Posterior cingulate gyrus (tissue), 11 donors: ENCODE measurements at places on chromosomes 7 and 10.

GRCh38 chr7:142301923-142302550, 44.2 kb upstream of the PRSS58 start:
- no peak for DNase-seq

DNA sequence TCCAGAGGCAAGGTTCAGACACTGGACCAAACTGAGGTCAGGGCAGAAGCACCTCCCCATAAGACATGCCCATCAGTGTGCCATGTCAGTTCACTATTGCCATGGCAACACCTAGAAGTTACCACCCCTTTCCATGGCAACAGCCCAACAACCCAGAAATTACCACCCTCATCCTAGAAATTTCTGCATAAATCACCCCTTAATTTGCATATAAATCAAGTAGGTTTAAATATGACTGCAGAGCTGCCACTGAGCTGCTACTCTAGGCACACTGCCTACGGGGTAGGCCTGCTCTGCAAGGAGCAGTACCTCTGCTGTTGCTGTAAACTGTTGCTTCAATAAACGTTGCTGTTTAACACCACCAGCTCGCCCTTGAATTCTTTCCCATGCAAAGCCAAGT, 12.7 kb downstream of the STEAP2 start:
- no peak for DNase-seq

DNA sequence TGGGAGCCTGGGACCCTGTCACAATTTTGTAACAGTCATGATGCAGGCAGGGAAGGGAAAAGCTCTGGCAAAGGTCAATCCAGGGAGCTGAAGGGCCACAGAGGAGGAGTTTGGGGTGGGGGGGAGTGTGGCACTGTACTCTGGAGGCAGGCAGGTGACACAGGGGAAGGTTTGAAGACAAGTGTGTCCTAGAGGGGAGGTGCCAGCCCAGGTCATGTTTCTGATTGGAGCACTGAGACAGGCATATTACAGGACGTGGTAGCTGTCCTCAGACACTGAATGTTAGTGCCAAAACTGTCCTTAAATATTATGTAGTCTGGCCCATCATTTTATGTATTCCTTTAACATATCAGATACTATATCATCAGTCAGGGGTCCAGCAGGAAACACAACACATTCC, 75.6 kb upstream of the LRRC4 start:
- no peak for DNase-seq

DNA sequence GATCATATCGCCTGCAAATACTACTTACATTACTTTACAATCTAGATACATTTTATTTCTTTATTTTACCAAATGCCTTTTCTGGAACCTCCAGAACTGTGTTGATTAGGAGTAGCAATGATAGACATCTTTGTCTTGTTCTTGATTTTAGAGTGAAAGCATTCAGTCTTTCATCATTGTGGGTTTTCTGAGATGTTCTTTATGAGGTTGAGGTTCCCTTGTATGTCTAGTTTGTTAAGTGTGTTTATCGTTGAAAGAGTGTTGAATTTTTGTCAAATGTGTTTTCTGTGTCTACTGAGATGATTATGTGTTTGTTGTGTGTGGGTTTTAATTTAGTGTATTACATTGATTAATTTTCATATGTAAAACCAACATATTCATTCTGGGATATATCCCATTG, 17.1 kb downstream of the SEPTIN7 start:
- DNase-seq: no peak

DNA sequence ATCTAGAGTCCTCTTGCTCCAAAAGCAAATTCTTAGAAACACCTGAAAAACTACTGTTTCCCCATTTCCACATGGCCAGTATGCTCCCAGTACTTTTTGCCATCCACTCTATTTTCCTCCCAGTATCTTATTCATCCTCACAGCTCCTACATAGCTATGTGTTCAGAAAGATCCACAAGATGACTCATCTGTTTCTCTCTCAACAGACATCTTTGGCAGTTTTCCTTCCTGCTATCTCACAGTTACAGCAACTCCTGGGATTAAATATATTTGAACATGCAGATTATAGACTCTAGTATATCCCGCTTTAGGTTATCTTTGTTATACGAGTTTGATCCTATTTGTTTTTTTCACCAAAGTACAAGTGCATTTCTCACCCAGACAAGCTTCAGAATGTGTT, 675.6 kb upstream of the POT1 start:
- DNase-seq: no peak

DNA sequence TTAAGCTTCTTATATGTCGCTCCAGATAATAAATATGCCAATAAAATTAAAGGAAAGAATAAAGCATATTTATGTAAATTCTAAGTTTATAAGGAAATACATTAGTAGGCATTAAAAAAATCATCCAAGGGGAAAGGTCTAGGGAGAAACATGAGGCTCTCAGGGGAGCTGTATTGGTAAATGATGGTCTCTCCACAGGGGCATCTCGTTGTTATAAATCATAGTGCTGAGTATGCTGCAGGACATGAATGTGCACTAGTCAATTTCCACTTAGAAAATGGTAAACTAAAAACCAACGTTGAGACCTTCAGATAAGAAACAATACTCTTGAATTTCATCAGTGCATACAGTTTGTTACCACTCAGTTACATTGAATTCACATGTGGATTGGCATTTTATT, 194.0 kb upstream of the AHR start:
- DNase-seq: no peak

DNA sequence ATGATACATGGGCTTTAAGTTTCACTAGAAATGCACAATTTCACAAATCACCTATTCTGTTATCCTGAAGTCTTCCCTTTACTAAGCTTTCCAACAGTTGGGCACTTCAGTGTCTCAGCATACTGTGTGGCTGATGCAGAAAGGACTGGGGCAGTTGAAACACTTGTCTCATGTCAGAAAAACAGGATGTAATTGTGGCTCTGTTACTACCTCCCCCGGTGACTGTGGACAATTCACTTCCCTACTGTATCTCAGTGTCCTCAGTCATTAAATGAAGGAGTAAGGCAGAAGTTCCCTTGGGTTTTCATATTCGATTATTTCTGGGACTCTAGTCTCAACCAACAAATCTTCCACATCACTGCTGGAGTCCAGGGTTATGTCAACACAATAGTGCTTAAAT, 17.9 kb downstream of the ANKRD22 start:
- DNase-seq: no peak

DNA sequence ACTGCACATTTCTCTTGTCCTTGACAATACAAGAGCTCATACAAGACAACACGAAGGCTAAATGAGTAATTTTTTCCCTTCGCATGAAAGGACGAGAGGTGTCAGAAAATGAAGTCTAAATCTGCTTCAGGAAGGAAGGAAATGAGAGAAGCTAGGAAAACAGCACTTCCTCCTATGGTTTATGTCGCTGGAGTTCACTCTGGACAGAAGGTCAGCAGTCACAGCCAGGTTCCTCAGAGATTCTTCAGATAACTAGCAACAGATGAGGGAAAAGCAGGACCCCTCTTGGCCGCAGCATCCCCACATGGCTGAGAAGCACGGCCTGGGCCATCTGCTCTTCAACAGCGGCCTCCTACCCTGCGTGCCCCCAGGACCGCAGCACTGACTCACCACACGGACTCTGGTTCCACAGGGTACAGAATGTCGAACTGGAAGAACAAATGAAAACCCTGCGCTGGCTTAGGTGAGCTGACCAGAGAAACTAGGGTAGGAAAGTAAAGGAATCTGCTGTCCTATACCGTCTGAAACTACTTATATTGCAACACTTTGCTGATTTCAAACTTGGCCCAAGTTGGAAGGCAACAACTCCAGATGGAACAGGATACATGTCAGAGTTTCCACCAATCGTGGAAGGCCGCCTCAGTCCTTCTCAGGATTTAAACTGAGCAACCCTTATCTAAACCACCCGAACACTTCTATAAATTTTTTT, 26.3 kb downstream of the DNMBP start:
- DNase-seq: no peak

DNA sequence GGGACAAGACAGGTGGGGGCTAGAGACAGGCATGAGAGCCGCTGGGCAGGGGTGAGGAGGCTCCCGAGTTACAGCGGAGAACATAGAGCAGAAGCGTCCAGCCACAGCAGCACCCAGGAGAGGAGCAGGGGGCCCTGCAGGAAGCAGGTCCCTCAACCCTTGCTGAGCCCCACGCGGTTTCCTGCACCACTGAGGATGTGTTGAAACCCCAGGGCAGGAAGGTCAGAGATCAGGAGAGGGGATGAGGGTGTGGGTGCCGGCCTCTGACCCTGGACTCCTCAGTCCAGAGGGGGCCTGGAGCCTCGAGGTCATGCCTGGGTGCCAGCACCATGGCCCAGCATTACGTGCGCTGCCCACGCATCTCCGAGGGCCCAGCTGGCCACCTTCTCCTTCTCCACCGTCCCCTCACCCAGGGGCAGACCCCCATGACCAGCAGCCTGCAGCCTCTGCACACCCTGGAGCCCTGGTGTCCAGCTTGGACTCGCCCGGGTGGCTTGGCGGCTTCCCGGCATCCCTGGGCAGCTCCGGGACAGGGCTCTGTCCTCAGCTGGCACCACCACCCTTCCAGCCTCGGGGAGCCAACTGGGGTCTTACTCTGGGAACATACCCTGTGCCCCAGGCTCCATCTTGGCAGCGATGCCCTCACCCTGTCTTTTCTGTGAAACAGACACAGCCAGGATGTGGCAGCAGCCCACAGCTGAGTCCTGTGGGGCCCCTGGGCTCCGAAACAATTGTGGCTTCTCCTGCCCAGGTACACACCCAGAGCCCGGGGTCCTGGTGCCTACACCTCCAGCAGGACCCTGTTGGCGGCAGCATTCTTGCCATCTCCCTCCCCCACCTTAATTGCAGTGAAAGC, 52.0 kb downstream of the STK32C start:
- no peak for DNase-seq

DNA sequence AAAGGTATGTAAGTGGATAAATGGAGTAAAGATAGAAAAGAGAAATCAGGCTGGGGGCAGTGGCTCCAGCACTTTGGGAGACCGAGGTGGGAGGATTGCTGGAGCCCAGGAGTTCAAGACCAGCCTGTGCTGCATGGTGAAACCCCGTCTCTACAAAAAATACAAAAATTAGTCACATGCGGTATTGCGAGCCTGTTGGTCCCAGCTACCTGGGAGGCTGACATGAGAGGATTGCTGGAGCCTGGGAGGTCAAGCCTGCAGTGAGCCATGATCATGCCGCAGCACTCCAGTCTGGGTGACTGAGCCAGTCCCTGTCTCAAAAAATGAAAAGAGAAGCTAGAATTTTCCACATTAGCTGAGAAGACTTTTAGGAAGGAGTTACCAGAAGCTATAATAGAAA, 14.8 kb downstream of the LCOR start:
- DNase-seq: no peak

- no peak for DNase-seq
Observed at GRCh38 chr7:106216923-106217542, 67.8 kb downstream of the NAMPT start.

- DNase-seq: no peak
Observed at GRCh38 chr7:68485253-68485917, 1112.9 kb upstream of the AUTS2 start.

- DNase-seq: no peak
Observed at GRCh38 chr7:85471740-85472139, 284.9 kb upstream of the SEMA3D start.

DNA sequence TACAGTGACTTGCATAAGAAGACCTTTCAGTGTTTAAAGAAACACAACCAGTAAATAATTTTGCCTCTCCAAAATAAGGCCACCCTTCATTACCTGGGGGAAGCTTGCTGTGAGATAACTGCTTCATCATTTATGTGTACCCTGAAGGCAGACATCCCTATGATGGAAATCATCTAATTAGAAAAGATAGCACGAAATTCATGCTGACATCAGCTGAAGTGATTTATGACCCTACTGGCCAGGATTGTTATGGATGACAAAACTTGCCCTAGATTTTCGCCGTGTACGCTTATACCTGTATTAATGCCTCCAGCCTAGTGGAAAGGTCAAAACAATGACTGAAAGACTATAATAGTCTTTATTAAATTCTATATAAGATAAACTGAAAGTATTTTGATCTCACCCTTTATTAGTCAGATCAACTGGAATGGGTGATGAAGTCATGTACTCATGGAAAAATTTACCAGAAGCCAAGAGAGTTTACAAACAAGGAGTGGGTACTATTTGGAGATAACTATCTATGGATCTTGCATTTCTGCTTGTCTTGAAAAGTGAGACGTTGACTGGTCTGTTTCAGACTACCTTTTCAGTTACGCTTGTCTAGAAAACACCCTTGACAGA, 114.2 kb downstream of the PPP1R3A start:
- no peak for DNase-seq
